IPS DF 6.9 (cell line): ENCODE measurements at places on chromosomes 1 and 21.

GRCh38 chr1:204141131-204141530 is 10.7 kb downstream of the ETNK2 start:
- no peak for DNase-seq

- no peak for DNase-seq
These were observed 373.9 kb downstream of the VAV3 start for GRCh38 chr1:107590900-107591622.

- no peak for DNase-seq
These were observed 9.0 kb upstream of the ARHGEF19 start for GRCh38 chr1:16221499-16221898.

DNA sequence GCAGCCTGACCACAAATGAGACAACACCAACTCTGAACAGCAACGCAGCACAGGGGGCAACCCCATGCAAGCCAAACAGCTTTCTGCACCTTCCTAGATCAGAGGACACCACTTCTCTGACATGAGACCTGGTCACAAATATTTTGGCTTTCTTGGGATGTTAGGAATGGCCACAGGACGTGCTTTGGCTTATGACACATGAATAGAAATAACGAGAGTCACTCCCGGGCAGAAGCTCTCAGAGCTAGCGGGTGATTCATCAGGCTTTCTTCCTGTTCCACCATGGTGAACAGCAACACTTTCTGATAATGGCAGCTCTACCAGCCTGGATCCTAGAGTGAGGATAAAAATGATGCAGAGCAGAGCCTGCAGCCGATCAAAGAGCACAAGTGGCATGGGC is 39.4 kb downstream of the PAFAH2 start:
- no peak for DNase-seq

GRCh38 chr1:231969076-231969475 is 342.5 kb downstream of the DISC1 start:
- no peak for DNase-seq

DNA sequence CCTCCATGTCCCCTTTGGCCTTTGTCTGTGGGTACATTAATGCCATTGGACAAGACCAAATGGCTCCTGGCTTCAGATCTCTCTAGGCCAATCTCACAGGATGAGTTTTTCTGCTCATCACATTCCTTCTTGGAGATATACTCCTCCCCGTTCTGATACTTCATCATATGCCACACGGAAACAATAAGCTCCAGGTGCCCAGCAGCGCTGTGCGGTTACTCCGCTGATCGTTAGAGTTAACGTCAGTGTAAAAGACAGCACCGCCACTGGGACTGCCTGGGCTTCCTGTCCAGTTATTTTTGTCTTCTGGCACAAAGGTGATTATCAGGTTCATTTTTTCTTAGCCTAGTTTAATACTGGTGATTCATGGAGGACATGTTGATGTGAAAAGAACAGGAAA is 22.5 kb downstream of the CACHD1 start:
- DNase-seq, result no peak

- DNase-seq, result no peak
These were observed 77.7 kb downstream of the DSCAM start for GRCh38 chr21:40769231-40769630.

DNA sequence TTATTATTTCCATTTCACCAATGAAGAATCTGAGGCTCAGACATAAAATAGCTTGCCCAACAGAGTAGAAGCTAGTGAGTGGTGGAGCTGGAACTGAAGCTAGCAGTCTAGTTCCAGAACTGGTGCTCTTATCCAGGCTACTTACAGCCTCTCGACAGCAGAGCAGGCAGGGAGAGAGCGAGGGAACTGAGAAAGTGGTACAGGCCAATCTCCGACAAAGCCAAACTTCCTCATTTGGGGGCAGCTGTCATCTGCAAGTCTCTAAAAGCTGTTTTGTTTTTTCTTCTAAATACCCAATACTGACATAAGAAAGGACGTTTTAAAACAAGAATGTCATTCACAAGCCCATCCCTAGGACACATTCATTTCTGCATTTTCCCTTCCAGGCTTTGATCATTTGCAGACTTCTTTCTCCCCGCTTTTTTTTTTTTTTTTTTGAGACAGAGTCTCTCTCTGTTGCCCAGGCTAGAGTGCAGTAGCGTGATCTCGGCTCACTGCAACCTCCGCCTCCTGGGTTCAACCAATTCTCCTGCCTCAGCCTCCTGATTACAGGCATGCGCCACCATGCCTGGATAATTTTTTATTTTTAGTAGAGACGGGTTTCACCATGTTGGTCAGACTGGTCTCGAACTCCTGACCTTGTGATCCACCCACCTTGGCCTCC is 20.0 kb downstream of the YIPF1 start:
- DNase-seq, result no peak

GRCh38 chr1:226558036-226558650 is 9.6 kb downstream of the STUM start:
- DNase-seq, result no peak
